Thoracic aorta (tissue), 2 donors: ENCODE measurements at places on chromosomes 6 and 20. TPM values are rescaled to one million over a fixed set of nuclear protein-coding genes. Genes with fewer than 3 reads are reported as not detected.

DNA sequence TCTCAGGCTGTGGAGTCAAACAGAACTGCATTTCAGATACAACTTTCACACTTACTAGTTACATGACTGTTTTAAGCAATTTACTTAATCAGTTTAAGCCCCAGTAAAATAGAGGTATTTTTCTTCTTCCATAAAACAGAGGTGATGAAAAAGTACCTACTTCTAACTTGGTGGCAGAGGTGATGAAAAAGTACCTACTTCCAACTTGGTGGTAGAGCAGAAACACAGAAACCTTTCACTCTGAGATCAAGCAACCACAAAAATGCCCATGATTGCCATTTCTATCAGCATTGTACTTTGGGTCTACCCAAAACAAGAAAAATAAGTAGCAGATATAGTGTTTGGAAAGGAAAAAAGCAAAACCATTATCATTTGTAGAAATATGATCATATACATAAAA is 148.7 kb downstream of the OPRM1 start:
- H3K36me3 ChIP-seq = no peaks in the 10 kb centered on the region
- no peak overlapping the region for H3K27ac ChIP-seq
- no peak for DNase-seq
- no peaks in the 10 kb centered on the region for H3K4me1 ChIP-seq
- H3K4me3 ChIP-seq = no peak overlapping the region

Gene ENPP1
- total RNA-seq = 27.8 TPM

Gene SYCP2
- 0.95 TPM for total RNA-seq

- no peaks in the 10 kb centered on the region for H3K4me1 ChIP-seq
- DNase-seq = no peak
- no peaks in the 10 kb centered on the region for H3K36me3 ChIP-seq
- no peaks in the 10 kb centered on the region for H3K27me3 ChIP-seq
Measured at GRCh38 chr6:1123386-1124375, 188.2 kb upstream of the FOXQ1 start.

DNA sequence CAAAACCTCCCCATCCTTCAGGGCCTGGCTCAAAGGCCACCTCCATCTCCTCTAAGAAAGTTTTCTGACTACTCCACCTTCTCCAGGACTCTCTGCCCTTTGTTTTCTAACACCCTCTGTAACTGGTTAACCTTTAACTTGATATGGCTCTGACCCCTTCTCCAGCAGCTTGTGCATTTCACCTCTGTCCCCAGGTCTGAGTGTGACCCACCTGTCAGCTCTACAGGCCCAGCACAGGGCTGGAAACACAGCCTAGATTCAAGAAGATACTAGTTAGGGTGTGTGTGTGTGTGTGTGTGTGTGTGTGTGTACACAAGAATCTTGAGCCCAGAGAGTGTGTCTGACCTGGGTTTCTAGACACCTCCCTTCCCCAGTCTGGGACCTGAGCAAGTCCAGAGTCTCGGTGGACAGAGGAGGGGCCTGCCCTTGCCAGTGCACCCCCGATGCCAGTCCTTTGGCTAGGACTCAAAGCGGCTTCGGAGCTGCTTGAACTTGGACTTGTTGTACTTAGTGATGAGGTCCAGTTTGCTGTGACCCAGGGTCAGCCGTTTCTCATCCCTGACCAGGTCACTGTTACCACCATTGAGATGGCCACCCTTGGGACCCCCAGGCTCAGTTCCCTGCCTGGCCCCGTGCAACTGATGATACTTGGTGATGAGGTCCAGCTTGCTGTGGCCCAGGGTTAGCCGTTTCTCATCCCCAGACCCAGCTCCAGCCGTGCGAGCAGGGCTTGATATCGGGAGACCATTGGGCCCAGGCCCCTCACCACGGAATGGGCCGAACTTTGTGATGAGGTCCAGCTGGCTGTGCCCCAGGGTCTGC is 1.7 kb upstream of the EIF6 start:
- DNase-seq = no peak
- no peaks in the 10 kb centered on the region for H3K36me3 ChIP-seq
- peaks cover 10% of the 10 kb centered on the region for H3K4me1 ChIP-seq
- no peak overlapping the region for H3K4me3 ChIP-seq
- H3K27ac ChIP-seq = no peak overlapping the region

- no peak overlapping the region for H3K27ac ChIP-seq
- peaks cover 21% of the 10 kb centered on the region for H3K4me1 ChIP-seq
- no peak for DNase-seq
- H3K27me3 ChIP-seq = no peaks in the 10 kb centered on the region
- no peaks in the 10 kb centered on the region for H3K36me3 ChIP-seq
Measured at GRCh38 chr20:24507182-24507853, 37.9 kb downstream of the SYNDIG1 start.

Gene PDE7B
- 13.2 TPM for total RNA-seq

GRCh38 chr6:141307309-141307998 is 825.3 kb upstream of the GJE1 start:
- DNase-seq = no peak
- H3K36me3 ChIP-seq = no peaks in the 10 kb centered on the region
- H3K4me3 ChIP-seq = no peak overlapping the region
- H3K4me1 ChIP-seq = no peaks in the 10 kb centered on the region
- H3K27ac ChIP-seq = no peak overlapping the region
- no peaks in the 10 kb centered on the region for H3K27me3 ChIP-seq

Gene TRIM31
- total RNA-seq = 2.0 TPM

Gene ROS1
- total RNA-seq = not detected

- no peak overlapping the region for H3K4me3 ChIP-seq
- H3K36me3 ChIP-seq = no peaks in the 10 kb centered on the region
- H3K4me1 ChIP-seq = peaks cover 1% of the 10 kb centered on the region
- no peaks in the 10 kb centered on the region for H3K27me3 ChIP-seq
- DNase-seq = no peak
- no peak overlapping the region for H3K27ac ChIP-seq
Measured at GRCh38 chr6:116205281-116205680, 48.6 kb downstream of the TSPYL4 start.

Gene PSORS1C2
- total RNA-seq = not detected

Gene KCNK15
- total RNA-seq = 60.0 TPM

DNA sequence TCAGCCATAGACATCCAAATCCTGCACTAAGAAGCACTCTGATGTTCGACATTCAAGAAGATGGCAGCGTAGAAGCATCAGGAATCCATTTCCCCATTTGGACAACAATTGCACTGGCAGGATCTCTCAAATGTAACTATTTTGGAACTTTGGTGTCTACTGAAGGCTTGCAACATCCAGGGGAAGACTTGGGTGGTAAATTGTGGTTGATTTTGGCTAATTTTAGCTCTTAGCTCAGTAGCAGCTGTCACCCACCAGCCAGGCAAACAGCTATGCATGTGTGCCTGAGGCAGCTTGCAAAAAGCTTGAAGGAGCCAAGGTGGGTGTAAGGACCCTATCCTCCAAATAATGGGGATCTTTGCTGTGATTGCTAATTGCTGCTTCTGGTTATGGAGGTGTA is 35.1 kb upstream of the PPP1R3G start:
- DNase-seq = no peak
- H3K27ac ChIP-seq = no peak overlapping the region
- no peaks in the 10 kb centered on the region for H3K4me1 ChIP-seq
- H3K4me3 ChIP-seq = no peak overlapping the region
- no peaks in the 10 kb centered on the region for H3K36me3 ChIP-seq
- no peaks in the 10 kb centered on the region for H3K27me3 ChIP-seq

DNA sequence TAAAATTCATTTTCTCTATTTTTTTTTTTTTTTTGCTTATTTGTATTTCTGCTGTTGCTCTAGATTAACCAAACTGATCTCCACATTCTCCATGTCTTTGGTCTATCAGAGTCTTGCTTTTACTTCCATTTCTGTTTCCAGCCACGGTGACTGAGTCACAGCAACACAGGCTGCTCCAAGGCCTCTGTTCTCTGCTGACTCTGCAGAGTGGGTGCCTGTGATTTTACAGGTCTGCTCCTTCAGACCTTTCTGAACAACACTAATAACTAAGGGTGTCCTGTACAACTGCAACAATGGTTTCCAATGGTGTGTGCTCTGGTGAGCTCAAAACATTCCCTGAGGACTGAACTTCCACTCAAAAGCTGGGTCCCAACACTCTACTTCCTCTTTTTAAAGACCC is 102.3 kb upstream of the BMP2 start:
- no peaks in the 10 kb centered on the region for H3K4me1 ChIP-seq
- no peak for DNase-seq
- no peak overlapping the region for H3K4me3 ChIP-seq
- H3K36me3 ChIP-seq = no peaks in the 10 kb centered on the region

GRCh38 chr6:106077170-106077569 is 9.0 kb upstream of the PRDM1 start:
- no peak overlapping the region for H3K27ac ChIP-seq
- DNase-seq = no peak
- H3K4me3 ChIP-seq = no peak overlapping the region

GRCh38 chr20:40414843-40415615 is 274.0 kb downstream of the MAFB start:
- H3K4me3 ChIP-seq = no peak overlapping the region
- H3K4me1 ChIP-seq = no peaks in the 10 kb centered on the region
- no peak for DNase-seq
- no peaks in the 10 kb centered on the region for H3K27me3 ChIP-seq
- H3K36me3 ChIP-seq = no peaks in the 10 kb centered on the region
- H3K27ac ChIP-seq = no peak overlapping the region

- H3K4me1 ChIP-seq = no peaks in the 10 kb centered on the region
- no peak for DNase-seq
- no peak overlapping the region for H3K27ac ChIP-seq
- no peaks in the 10 kb centered on the region for H3K27me3 ChIP-seq
- H3K36me3 ChIP-seq = no peaks in the 10 kb centered on the region
Measured at GRCh38 chr20:37896932-37897548, 5.9 kb upstream of the VSTM2L start.

Gene PLCG1
- 255 TPM for total RNA-seq

Gene GRIK2
- 2.0 TPM for total RNA-seq

Gene HLA-DPA1
- 141 TPM for total RNA-seq

- H3K4me3 ChIP-seq = no peak overlapping the region
- no peaks in the 10 kb centered on the region for H3K36me3 ChIP-seq
- no peaks in the 10 kb centered on the region for H3K4me1 ChIP-seq
- no peak overlapping the region for H3K27ac ChIP-seq
Measured at GRCh38 chr20:62734881-62735280, 26.2 kb downstream of the NTSR1 start.

- DNase-seq = peak; percentile 79
- H3K27me3 ChIP-seq = no peaks in the 10 kb centered on the region
- peak overlapping the region; percentile 33 for H3K4me3 ChIP-seq
Measured at GRCh38 chr6:90098001-90098531, 198.6 kb downstream of the BACH2 start.

DNA sequence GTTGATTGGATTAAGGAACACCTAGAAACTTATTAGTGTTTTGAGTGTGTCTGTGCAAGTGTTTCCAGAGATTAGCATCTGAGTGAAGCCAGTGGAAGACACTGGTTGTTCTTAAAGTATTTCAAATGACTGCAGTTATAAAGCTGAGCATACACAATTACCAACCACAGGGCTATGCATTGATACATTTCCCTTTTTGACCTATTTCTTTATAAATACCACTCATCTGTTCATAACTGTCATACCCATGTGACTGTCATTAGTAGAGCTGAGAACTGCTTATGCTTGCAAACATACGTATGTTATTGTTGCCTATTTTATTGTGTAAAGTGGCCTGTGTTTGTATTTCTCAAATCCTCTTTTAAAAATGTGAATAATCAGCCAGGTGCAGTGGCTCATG is 15.3 kb upstream of the ZC3H12D start:
- H3K27ac ChIP-seq = no peak overlapping the region
- no peaks in the 10 kb centered on the region for H3K27me3 ChIP-seq
- H3K36me3 ChIP-seq = no peaks in the 10 kb centered on the region
- H3K4me1 ChIP-seq = no peaks in the 10 kb centered on the region

DNA sequence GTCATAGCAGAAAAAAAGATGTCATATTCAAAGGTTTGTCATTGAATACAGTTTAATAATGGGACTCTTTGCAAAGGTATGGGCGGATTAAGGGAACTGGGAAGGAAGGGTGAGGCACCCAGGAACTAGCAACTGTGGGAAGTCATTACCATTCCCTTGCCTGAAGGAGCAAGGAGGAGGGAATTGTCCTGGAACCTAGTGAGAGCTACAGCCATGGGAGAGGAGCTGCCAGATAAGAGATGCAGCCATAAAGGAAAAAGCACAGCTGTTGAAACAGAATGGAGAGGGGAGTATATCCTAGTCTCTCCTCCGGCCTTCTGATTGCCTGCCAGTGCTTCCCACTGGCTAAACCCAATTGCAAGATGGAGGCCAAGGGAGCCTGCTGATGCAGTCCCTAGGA is 250.6 kb downstream of the BCKDHB start:
- no peak overlapping the region for H3K4me3 ChIP-seq
- H3K4me1 ChIP-seq = no peaks in the 10 kb centered on the region
- no peak for DNase-seq
- H3K36me3 ChIP-seq = no peaks in the 10 kb centered on the region

Gene KIAA0408
- 0.68 TPM for total RNA-seq

- H3K4me3 ChIP-seq = no peak overlapping the region
- no peak for DNase-seq
- peaks cover 12% of the 10 kb centered on the region for H3K36me3 ChIP-seq
- no peaks in the 10 kb centered on the region for H3K27me3 ChIP-seq
Measured at GRCh38 chr6:73511796-73512195, 9.0 kb downstream of the EEF1A1 start.

- H3K27me3 ChIP-seq = no peaks in the 10 kb centered on the region
- DNase-seq = no peak
- peaks cover 7% of the 10 kb centered on the region for H3K4me1 ChIP-seq
- H3K36me3 ChIP-seq = no peaks in the 10 kb centered on the region
- H3K27ac ChIP-seq = no peak overlapping the region
Measured at GRCh38 chr6:157555455-157556143, 174.6 kb downstream of the ZDHHC14 start.

GRCh38 chr6:66307490-66307889 is 600.5 kb upstream of the EYS start:
- no peaks in the 10 kb centered on the region for H3K27me3 ChIP-seq
- H3K27ac ChIP-seq = no peak overlapping the region
- DNase-seq = no peak
- H3K36me3 ChIP-seq = no peaks in the 10 kb centered on the region
- no peak overlapping the region for H3K4me3 ChIP-seq
- no peaks in the 10 kb centered on the region for H3K4me1 ChIP-seq

- DNase-seq = no peak
- H3K27me3 ChIP-seq = no peaks in the 10 kb centered on the region
- no peak overlapping the region for H3K27ac ChIP-seq
- H3K4me1 ChIP-seq = no peaks in the 10 kb centered on the region
Measured at GRCh38 chr6:146984251-146984924, 219.8 kb upstream of the STXBP5 start.

GRCh38 chr6:15839969-15840541 is 177.2 kb upstream of the DTNBP1 start:
- DNase-seq = no peak
- no peaks in the 10 kb centered on the region for H3K36me3 ChIP-seq
- no peak overlapping the region for H3K4me3 ChIP-seq
- H3K27ac ChIP-seq = no peak overlapping the region
- H3K27me3 ChIP-seq = no peaks in the 10 kb centered on the region
